ENCODE measurements at places on chromosomes 2 and 18.

DNA sequence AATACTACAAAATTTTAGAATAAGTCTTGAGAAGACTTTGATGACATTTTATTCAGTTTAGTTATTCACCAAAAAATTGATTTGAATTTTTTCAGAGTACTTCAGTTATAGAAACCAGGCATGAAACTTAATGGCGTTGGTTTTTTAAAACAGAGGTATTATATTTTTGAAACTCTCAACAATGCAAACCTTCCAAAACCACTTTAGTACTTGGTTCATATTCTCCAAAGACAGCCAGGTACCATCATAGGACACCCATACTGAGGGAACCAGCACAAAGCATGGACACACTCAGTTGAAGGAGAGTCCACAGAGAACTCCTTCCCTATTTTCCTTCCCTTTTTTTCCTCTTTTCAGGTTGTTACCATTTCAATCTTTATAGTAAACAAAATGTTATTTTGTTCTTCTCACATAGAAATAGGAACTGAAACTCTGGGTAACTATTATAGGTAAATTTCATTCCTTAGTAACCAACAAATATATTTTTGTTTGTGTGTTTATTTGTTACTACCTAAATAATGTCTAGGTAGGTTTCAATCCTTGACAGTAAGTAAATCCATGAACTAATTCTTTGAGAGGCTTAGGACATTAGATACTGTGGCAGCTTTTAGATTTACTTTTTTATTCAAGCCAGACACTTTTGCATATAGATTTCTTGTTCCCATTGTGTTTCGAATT, 95.8 kb downstream of the TMEFF2 start:
- H3K36me3 ChIP-seq = no peaks in the 10 kb centered on the region
- H3K4me1 ChIP-seq = no peaks in the 10 kb centered on the region
- H3K4me3 ChIP-seq = no peak overlapping the region
- H3K27ac ChIP-seq = no peak overlapping the region
- H3K27me3 ChIP-seq = no peaks in the 10 kb centered on the region

- no peaks in the 10 kb centered on the region for H3K36me3 ChIP-seq
- no peaks in the 10 kb centered on the region for H3K4me1 ChIP-seq
- DNase-seq = no peak
- H3K4me3 ChIP-seq = no peak overlapping the region
- H3K27me3 ChIP-seq = no peaks in the 10 kb centered on the region
These were observed 36.9 kb downstream of the MAIP1 start for GRCh38 chr2:199992296-199992695.

- no peaks in the 10 kb centered on the region for H3K36me3 ChIP-seq
- H3K27me3 ChIP-seq = no peaks in the 10 kb centered on the region
- H3K27ac ChIP-seq = peak overlapping the region; percentile 11
- H3K4me3 ChIP-seq = no peak overlapping the region
- DNase-seq = no peak
These were observed 175.7 kb downstream of the ETAA1 start for GRCh38 chr2:67572721-67573435.

- H3K4me1 ChIP-seq = peaks cover 28% of the 10 kb centered on the region
- no peaks in the 10 kb centered on the region for H3K27me3 ChIP-seq
- H3K4me3 ChIP-seq = no peak overlapping the region
- H3K27ac ChIP-seq = peak overlapping the region; percentile 15
- no peaks in the 10 kb centered on the region for H3K36me3 ChIP-seq
- DNase-seq = no peak
These were observed 45.6 kb upstream of the ITGB6 start for GRCh38 chr2:160245614-160246155.

DNA sequence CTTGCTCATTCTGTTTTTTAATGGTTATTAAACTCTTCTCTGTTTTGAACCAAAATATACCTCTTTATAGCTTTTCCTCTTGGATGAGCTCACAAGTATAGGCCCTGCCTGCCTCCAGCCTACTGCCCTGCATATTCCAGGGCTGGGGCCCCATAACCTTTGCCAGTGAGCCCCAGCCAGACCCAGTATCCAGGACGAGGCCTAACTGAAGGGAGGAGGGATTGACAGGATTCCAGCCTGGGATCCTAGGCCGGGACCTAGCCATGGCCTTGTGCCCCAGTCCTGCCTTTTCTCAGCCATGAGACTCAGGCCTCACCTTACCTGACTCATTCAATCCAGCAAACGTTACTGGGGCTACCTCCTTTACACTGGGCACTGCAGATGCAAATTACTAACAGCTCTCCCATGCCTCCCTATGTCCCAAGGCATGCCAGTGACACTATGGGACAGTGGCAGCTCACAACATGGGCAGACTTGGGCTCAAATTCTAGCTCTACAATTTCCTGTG, 159.2 kb downstream of the DDX1 start:
- no peaks in the 10 kb centered on the region for H3K4me1 ChIP-seq
- H3K27me3 ChIP-seq = no peaks in the 10 kb centered on the region
- H3K4me3 ChIP-seq = no peak overlapping the region

GRCh38 chr2:211367293-211367692, 810.9 kb downstream of the CPS1 start:
- H3K27ac ChIP-seq = peak overlapping the region; percentile 28
- peaks cover 8% of the 10 kb centered on the region for H3K4me1 ChIP-seq
- DNase-seq = no peak
- H3K36me3 ChIP-seq = no peaks in the 10 kb centered on the region
- no peaks in the 10 kb centered on the region for H3K27me3 ChIP-seq

- no peak for DNase-seq
- H3K4me3 ChIP-seq = no peak overlapping the region
These were observed 57.7 kb downstream of the PHLPP1 start for GRCh38 chr18:62772860-62773584.

- H3K27ac ChIP-seq = no peak overlapping the region
- H3K27me3 ChIP-seq = no peaks in the 10 kb centered on the region
- H3K4me1 ChIP-seq = peaks cover 34% of the 10 kb centered on the region
- H3K36me3 ChIP-seq = no peaks in the 10 kb centered on the region
- no peak overlapping the region for H3K4me3 ChIP-seq
- no peak for DNase-seq
These were observed 443.5 kb upstream of the SLC14A2 start for GRCh38 chr18:45171679-45172191.

GRCh38 chr2:29650631-29651097, 270.7 kb downstream of the ALK start:
- no peak overlapping the region for H3K4me3 ChIP-seq
- H3K4me1 ChIP-seq = no peaks in the 10 kb centered on the region
- no peaks in the 10 kb centered on the region for H3K36me3 ChIP-seq
- no peak overlapping the region for H3K27ac ChIP-seq
- no peaks in the 10 kb centered on the region for H3K27me3 ChIP-seq

DNA sequence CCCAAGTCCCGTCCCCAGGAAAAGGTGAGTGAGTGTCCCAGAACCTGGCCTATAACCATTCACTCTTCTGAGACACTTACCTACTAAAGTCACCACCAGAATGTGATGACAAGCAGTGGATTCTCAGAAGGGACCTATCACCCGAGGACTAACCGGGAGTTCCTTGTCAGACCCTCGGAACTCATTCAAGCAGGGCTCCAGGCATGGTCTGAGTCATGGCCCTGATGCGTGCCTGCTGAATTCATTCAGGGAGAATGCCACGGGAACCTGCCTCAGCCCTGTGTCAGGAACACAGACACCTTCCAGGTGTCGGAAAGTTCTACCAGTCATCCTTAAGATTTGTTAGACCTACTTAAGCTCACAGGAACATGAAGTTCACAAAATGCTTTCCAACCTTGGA, 29.8 kb downstream of the ALPK2 start:
- DNase-seq = no peak
- H3K27me3 ChIP-seq = no peaks in the 10 kb centered on the region
- peaks cover 5% of the 10 kb centered on the region for H3K4me1 ChIP-seq
- no peak overlapping the region for H3K27ac ChIP-seq
- H3K4me3 ChIP-seq = no peak overlapping the region

- no peak for DNase-seq
- H3K4me3 ChIP-seq = no peak overlapping the region
- no peaks in the 10 kb centered on the region for H3K4me1 ChIP-seq
- H3K36me3 ChIP-seq = no peaks in the 10 kb centered on the region
- H3K27me3 ChIP-seq = no peaks in the 10 kb centered on the region
- H3K27ac ChIP-seq = no peak overlapping the region
These were observed 102.8 kb upstream of the CTDP1 start for GRCh38 chr18:79576686-79577351.

DNA sequence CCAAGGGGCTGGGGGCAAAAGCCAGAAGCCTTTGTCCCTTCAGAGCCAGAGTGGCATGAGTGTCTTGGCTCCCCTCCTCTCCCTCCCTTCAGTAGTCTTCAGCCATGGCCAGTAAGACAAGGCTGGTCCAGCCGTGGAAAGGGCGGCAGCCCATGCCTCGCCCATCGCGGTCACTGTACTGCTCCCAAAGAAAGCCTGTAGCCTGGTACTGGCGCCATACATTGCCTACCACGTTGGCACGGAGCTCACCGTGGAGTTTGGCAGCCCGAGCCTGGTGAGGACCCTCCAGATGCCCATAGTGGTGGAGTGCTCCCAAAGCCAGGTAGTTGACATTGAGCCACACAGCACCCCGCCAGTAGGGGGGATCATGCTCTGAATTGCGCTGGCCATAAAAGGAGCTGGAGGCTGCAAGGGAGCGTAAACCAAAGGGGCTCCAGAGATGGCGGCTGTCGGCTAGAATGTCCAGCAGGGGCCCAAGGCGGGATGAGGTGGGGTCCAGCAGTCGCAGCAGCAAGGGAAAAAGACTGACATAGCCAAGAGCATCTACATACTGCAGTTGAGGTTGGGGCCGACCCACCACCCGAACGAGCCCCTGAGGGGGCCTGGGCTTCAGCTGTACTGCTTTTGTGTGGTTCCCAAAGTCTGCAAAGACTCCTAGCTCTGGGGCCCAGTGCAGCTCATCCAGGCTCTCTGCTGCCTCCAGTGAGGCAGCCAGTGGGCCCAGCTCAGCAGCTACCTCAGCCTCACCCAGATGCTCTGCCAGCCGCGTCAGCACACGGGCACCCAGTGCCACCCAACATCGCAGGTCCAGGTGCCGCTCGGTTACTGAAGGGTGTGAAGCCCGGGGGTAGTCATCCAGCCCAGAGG, 3.2 kb downstream of the WBP1 start:
- H3K4me1 ChIP-seq = peaks cover 5% of the 10 kb centered on the region
- no peaks in the 10 kb centered on the region for H3K27me3 ChIP-seq
- H3K36me3 ChIP-seq = peaks cover 21% of the 10 kb centered on the region
- no peak for DNase-seq
- no peak overlapping the region for H3K4me3 ChIP-seq
- H3K27ac ChIP-seq = no peak overlapping the region

DNA sequence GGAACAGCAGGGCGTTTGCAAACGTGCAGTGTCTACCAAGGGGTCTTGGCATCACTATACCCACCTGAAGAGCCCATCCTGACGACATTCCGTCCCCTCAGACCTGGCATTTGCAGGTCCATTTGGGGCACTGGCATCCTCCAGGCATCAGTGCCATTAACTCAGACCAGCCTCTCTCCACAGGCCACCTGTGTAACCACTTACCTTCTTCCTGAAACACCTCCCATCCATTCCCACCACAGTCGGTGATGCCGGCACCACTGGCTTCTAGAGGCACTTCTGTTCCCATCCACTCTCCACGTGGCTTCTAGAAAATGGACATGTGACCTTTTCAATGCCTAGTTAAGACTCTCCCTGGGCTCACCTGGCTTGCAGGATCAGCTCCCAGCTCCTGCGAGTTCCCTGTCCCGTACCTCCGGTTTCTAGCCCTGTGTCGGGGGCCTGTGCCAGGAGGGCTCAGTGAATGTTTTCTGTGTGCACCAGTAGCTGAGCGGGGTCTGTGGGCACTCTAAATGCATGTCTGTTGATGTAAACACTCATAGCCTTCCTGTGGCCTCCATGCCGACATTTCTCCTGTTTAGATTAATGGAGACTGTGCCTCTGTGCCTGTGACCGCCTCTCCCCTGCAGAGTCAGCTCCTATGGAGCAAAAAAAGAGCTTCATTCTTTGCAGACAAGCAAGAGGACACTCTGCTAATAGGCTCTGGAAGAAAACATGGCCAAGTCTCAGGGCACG, 458.0 kb upstream of the HS6ST1 start:
- H3K4me1 ChIP-seq = no peaks in the 10 kb centered on the region
- no peak overlapping the region for H3K27ac ChIP-seq
- no peaks in the 10 kb centered on the region for H3K36me3 ChIP-seq
- DNase-seq = no peak
- H3K27me3 ChIP-seq = no peaks in the 10 kb centered on the region

- no peaks in the 10 kb centered on the region for H3K27me3 ChIP-seq
- DNase-seq = no peak
- no peak overlapping the region for H3K4me3 ChIP-seq
- peaks cover 8% of the 10 kb centered on the region for H3K4me1 ChIP-seq
- no peak overlapping the region for H3K27ac ChIP-seq
These were observed 7.9 kb downstream of the ARL4C start for GRCh38 chr2:234488913-234489451.

DNA sequence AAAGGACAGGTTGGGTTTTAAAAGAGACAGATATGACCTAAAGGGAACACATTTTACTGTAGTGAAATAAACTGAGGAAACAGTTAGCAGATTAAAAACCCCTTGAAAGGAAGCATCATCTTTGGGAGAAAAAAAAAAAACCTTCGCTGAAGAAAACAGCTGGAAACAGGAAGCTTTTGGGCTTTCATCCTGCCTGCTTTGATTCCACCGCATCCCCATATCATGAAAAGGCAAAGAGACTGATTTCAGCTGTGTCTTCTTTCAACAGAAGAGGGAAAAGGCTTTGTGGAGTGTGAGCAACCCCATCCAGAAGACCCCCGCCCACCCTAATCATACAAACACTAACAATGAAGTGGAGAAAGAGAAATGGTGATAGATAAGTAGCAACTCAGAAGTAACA, 86.4 kb downstream of the TCF4 start:
- H3K27me3 ChIP-seq = no peaks in the 10 kb centered on the region
- no peak overlapping the region for H3K27ac ChIP-seq

- no peak overlapping the region for H3K27ac ChIP-seq
- H3K27me3 ChIP-seq = peaks cover 19% of the 10 kb centered on the region
- DNase-seq = no peak
- H3K4me3 ChIP-seq = no peak overlapping the region
- no peaks in the 10 kb centered on the region for H3K4me1 ChIP-seq
These were observed 14.7 kb downstream of the LINC00305 start for GRCh38 chr18:64134044-64134747.

DNA sequence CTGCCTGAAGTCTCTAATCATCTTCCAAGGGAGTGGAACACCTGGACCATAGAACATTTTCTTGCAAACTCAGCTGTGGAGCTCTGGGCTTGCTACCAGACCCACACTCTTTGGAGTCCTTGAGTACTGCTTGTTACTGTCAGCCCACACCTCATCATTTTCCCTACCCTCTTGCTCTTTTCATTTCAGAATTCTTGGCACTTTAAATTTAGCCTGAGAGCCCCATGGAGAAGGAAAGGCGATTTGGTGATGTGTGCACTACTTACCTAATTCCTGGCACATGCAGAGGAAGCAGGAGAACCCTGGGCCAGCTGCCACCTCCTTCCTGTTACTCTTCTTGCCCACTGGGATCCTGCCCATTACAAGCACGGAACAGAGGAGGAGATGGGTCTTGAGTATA, 31.7 kb downstream of the TMEM178A start:
- no peaks in the 10 kb centered on the region for H3K4me1 ChIP-seq
- H3K36me3 ChIP-seq = no peaks in the 10 kb centered on the region
- H3K27me3 ChIP-seq = no peaks in the 10 kb centered on the region
- no peak overlapping the region for H3K27ac ChIP-seq

All from RWPE2 (cell line).